Adipocyte (in vitro differentiated cells): ENCODE measurements at places on chromosomes 6 and 20.

- DNase-seq: no peak
These were observed 25.7 kb downstream of the ZFAND3 start for GRCh38 chr6:37845026-37845911.

GRCh38 chr6:52089758-52090348 lies 2.4 kb upstream of the PKHD1 start:
- no peak for DNase-seq

DNA sequence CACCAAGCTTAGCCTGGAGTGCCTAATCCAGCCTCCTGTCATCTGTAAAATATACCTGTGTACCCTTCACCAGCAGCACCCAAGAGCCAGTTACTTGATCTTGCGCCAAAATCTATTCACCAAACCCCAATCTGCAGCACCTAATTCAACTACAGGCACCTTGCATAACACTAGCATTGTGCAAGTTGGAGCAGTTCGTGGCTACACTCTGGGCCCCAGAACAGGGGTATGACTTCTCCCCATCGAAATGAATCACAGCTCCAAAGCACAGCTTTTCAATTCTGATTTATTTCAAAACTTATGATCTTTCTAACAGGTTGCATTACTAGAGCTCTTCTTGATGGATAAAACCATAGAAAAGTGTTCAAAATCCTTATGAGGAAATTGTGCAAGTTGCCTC lies 100.4 kb upstream of the TCF21 start:
- no peak for DNase-seq

DNA sequence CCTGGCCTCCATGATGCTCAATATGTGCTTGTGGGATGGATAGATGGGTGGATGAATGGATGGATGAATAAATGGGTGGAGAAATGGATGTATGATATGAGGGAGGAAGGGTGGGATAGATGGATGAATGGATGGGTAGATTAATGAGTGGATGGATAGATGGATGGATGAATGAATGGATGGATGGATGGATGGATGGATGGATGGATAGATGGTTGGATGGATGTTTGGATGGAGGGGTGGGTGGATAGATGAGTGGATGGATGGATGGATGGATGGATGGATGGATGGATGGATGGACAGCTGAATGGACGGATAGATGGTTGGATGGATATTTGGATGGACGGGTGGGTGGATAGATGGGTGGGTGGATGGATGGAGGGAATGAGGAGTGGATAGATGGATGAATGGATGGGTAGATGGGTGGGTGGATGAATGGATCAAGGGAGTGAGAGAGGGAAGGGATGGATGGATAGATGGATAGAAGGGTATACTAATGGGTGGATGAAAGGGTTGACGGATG lies 139.4 kb downstream of the CEBPB start:
- DNase-seq: no peak

DNA sequence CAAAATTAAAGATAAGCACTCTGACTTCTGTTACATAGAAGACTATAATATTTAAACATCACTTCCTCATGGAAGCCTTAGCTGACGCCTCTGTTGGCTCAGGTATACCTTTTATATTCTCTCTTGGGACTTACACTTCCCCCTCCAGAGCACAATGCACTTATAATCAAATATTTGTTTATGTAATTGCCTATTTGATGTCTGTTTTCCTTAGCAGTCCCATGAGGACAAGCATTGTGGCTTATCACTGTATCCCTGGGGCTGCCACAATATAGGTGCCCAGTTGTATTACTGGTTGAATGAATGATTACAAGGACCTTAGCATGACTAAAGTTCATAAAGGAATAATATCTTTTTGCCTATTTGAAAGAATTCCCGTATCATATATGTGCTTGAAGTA lies 186.7 kb upstream of the VGLL2 start:
- no peak for DNase-seq

- DNase-seq: no peak
These were observed 689.3 kb downstream of the HACE1 start for GRCh38 chr6:104170401-104170800.

- peak; percentile 8 for DNase-seq
These were observed 307.2 kb downstream of the FRK start for GRCh38 chr6:115753446-115753845.

- no peak for DNase-seq
These were observed 123.7 kb upstream of the EXOC2 start for GRCh38 chr6:816510-817084.
